Ovary (tissue), 10 donors: ENCODE measurements at places on chromosomes 4 and X.

DNA sequence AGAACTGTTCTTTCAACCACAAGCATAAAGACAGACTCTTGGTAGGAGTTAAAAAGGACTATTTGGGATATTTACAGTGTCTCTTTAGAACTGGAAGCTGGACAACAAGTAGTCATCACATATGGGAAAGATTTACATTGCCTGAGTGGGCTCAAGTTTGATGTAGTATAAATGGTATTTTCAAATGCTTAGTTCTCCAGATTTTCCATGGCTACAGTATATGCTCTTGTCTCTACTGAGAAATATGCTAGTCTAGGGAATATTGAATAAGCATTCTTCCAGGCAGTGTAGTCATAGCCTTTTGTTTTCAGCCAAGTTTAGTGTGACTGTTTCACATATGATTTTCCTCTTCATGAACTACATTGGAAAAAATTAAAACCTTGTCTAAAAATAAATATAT is 315.6 kb downstream of the ARHGAP24 start:
- H3K36me3 ChIP-seq: no peaks in the 10 kb centered on the region
- no peak for DNase-seq
- no peaks in the 10 kb centered on the region for H3K27me3 ChIP-seq
- peaks cover 4% of the 10 kb centered on the region for H3K4me1 ChIP-seq
- H3K27ac ChIP-seq: no peak overlapping the region

DNA sequence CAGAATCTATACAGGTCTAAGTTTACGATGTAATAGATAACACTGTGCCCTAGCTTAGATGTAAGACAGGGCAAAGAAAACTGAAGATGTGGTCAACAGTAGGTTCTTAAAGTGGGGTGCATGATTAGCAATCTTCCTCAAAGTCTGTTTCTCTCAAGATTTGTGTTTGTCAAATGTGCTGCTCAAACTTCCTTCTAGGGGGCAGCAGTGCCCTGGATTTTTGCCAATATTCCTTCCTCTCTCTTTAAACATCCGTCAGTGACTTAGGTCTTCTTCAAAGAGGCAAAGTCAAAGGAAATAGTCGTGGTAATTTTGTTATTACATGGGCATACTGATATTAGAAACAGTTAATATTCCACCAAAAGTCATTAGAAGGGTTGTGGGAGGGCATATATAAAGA is 4.2 kb upstream of the PDHA2 start:
- DNase-seq: no peak
- no peak overlapping the region for H3K4me3 ChIP-seq
- no peaks in the 10 kb centered on the region for H3K4me1 ChIP-seq
- no peaks in the 10 kb centered on the region for H3K36me3 ChIP-seq
- H3K27ac ChIP-seq: no peak overlapping the region
- H3K27me3 ChIP-seq: no peaks in the 10 kb centered on the region

DNA sequence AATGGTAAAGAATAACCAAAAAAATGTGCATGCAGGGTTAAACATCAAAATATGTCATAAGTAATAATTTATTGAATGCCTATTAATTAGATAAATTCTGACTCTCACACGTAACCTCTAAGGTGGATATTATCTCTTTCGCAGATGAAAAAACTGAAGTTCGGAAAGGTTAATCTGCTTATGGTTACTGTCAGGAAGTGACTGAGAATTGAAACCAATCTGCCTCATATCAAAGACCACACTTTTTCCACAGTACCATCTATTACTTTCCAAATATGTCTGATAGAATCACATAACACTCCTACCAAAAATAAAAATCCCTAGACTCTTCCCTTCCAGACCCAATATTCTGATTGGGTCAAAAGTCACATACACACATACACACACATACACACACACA is 6.2 kb downstream of the CHIC2 start:
- no peaks in the 10 kb centered on the region for H3K27me3 ChIP-seq
- peaks cover 4% of the 10 kb centered on the region for H3K4me1 ChIP-seq

GRCh38 chrX:130211415-130212186 is 39.8 kb downstream of the RAB33A start:
- H3K4me3 ChIP-seq: no peak overlapping the region
- H3K27ac ChIP-seq: no peak overlapping the region
- H3K36me3 ChIP-seq: no peaks in the 10 kb centered on the region
- no peak for DNase-seq
- H3K27me3 ChIP-seq: no peaks in the 10 kb centered on the region

- peak; percentile 22 for DNase-seq
- H3K36me3 ChIP-seq: no peaks in the 10 kb centered on the region
- no peak overlapping the region for H3K4me3 ChIP-seq
- H3K27me3 ChIP-seq: no peaks in the 10 kb centered on the region
- peaks cover 12% of the 10 kb centered on the region for H3K4me1 ChIP-seq
Measured at GRCh38 chrX:1384658-1385252, 7.2 kb downstream of the SLC25A6 start.

DNA sequence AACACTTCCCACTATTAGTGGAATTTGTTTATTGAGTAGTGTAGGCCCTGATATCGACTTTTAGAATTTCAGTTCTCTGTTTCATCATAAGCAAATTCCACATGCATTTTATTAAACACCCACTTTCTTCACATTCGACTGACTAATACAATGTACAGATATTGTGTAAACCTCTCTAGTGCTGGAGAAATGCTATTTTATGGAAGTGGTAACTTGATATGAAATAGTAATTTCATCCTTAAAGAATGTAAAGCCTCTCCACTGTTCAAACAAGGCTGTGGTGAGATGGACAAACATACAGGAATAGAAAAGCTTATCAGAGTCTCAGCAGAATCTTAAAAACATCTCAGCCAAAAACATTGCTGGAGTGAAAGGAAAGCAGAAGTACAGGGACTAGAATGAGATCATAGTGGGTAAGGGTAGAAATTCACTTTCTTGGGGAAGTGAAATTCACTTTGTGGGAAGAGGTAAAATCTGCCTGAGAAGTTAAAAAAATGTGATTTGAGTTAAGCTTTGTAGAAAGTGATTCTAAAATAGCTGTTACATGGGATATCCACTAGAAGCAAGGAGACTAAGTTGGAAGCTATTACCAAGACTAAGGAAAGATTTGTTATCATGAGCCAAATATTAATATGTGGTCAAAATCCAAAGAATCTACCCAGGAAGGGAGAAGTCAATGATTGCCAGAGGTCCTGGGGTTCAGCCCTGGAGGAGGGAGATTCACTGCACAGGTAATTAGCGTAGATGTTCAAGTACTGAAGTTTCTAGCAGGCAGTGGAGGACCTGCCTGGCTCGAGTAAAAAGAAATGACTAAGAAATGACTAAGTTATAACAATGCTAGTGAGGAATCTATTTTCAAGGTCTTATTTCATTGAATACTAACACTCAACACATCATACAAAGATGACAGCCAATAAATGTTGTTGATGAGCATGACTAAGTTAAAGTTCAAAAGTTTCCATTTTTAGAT is 398.3 kb upstream of the FAM47C start:
- H3K27ac ChIP-seq: no peak overlapping the region
- no peak overlapping the region for H3K4me3 ChIP-seq
- no peaks in the 10 kb centered on the region for H3K27me3 ChIP-seq

GRCh38 chr4:3121596-3121995 is 47.1 kb downstream of the HTT start:
- no peaks in the 10 kb centered on the region for H3K36me3 ChIP-seq
- H3K4me1 ChIP-seq: peaks cover 5% of the 10 kb centered on the region
- no peaks in the 10 kb centered on the region for H3K27me3 ChIP-seq
- DNase-seq: no peak

- DNase-seq: no peak
- H3K27ac ChIP-seq: no peak overlapping the region
Measured at GRCh38 chrX:53286171-53286570, 4.8 kb upstream of the IQSEC2 start.
